ENCODE measurements at places on chromosomes 13 and 19.

- no peaks in the 10 kb centered on the region for H3K36me3 ChIP-seq
- peak overlapping the region; percentile 37 for H3K4me3 ChIP-seq
- peaks cover 12% of the 10 kb centered on the region for H3K27me3 ChIP-seq
- H3K4me1 ChIP-seq = peaks cover 15% of the 10 kb centered on the region
These were observed 10.6 kb upstream of the MADCAM1 start for GRCh38 chr19:485583-486236.

- no peak overlapping the region for H3K4me3 ChIP-seq
- H3K4me1 ChIP-seq = peaks cover 7% of the 10 kb centered on the region
- no peak overlapping the region for H3K27ac ChIP-seq
These were observed 9.8 kb downstream of the DDX49 start for GRCh38 chr19:18929311-18929710.

- H3K4me3 ChIP-seq = no peak overlapping the region
- H3K27ac ChIP-seq = no peak overlapping the region
- no peak for DNase-seq
- H3K4me1 ChIP-seq = no peaks in the 10 kb centered on the region
- H3K27me3 ChIP-seq = no peaks in the 10 kb centered on the region
These were observed 121.9 kb downstream of the DLEU7 start for GRCh38 chr13:50721672-50721992.

- H3K4me1 ChIP-seq = peaks cover 45% of the 10 kb centered on the region
- H3K27ac ChIP-seq = peak overlapping the region; percentile 55
- no peaks in the 10 kb centered on the region for H3K27me3 ChIP-seq
These were observed 11.7 kb downstream of the CIC start for GRCh38 chr19:42280815-42281145.

GRCh38 chr13:109789262-109789661, 2.9 kb upstream of the IRS2 start:
- H3K27me3 ChIP-seq = peaks cover 18% of the 10 kb centered on the region
- H3K27ac ChIP-seq = no peak overlapping the region
- no peak overlapping the region for H3K4me3 ChIP-seq
- H3K4me1 ChIP-seq = peaks cover 8% of the 10 kb centered on the region

GRCh38 chr19:999379-999719, 870 bp upstream of the GRIN3B start:
- H3K27me3 ChIP-seq = peaks cover 71% of the 10 kb centered on the region
- H3K27ac ChIP-seq = no peak overlapping the region
- peaks cover 7% of the 10 kb centered on the region for H3K4me1 ChIP-seq
- DNase-seq = no peak
- H3K4me3 ChIP-seq = no peak overlapping the region

- H3K4me3 ChIP-seq = no peak overlapping the region
- H3K27ac ChIP-seq = no peak overlapping the region
- H3K36me3 ChIP-seq = no peaks in the 10 kb centered on the region
- H3K27me3 ChIP-seq = peaks cover 83% of the 10 kb centered on the region
These were observed 16.6 kb upstream of the SHKBP1 start for GRCh38 chr19:40560092-40560507.

DNA sequence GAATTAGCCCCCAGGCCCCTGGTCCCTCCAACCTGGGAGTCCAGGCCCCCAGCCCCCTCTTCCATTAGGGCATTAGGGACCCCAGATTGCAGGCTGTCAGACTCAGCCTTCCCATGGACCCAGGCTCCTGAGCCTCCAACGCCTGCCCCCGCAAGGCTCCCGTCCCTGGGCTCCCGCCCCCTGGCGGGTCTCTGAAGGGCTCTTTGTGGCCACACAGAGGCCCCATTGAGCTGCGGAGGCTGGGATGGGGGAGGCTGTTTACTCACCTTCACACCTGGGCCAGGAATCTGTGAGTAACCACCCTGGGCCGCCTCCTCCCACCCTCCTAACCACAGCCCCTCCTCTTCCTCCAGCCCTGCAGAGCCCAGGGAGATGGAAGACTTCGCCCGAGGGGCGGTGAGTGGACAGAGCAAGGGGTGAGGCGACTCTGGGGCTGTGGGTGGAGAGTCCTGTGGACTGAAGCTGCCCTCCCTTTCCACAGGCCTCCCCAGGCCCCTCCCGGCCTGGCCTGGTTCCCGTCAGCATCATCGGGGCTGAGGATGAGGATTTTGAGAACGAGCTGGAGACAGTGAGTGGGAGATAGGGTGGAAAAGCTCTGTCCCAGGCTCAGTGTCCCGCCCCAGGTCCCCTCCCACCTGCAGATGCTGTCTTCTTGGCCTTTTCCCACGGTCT, 4.9 kb downstream of the ARHGEF1 start:
- H3K4me3 ChIP-seq = no peak overlapping the region
- H3K27me3 ChIP-seq = peaks cover 10% of the 10 kb centered on the region
- H3K36me3 ChIP-seq = no peaks in the 10 kb centered on the region
- DNase-seq = no peak
- no peak overlapping the region for H3K27ac ChIP-seq
- H3K4me1 ChIP-seq = peaks cover 6% of the 10 kb centered on the region

- H3K36me3 ChIP-seq = no peaks in the 10 kb centered on the region
- H3K27ac ChIP-seq = no peak overlapping the region
- DNase-seq = peak; percentile 28
- no peaks in the 10 kb centered on the region for H3K4me1 ChIP-seq
- no peak overlapping the region for H3K4me3 ChIP-seq
These were observed 13.8 kb upstream of the CEACAM16 start for GRCh38 chr19:44684892-44685863.

DNA sequence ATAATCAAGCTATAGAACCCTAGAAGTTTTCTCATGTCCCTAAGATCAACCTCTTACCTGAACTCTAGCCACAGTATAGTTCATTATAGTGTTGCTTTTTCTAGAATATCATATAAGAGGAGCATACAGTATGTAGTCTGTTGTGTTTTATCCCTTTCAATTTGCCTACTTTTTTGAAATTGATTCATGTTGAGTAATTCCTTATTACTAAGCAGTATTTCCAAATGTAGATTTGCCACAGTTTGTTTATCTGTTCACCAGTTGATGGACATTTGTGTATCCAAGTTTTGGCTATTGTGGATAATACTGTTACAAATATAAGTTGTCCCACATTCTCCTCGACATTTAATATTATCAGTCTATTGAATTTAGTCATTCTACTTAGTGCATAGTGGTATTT, 138.0 kb downstream of the LMO7 start:
- H3K36me3 ChIP-seq = no peaks in the 10 kb centered on the region
- no peak overlapping the region for H3K27ac ChIP-seq
- H3K4me3 ChIP-seq = no peak overlapping the region
- no peaks in the 10 kb centered on the region for H3K27me3 ChIP-seq

GRCh38 chr19:17841810-17842662, 5.7 kb downstream of the JAK3 start:
- no peak overlapping the region for H3K27ac ChIP-seq
- H3K36me3 ChIP-seq = no peaks in the 10 kb centered on the region

GRCh38 chr19:1861599-1862031, 1.8 kb downstream of the KLF16 start:
- H3K4me3 ChIP-seq = peak overlapping the region; percentile 68
- DNase-seq = no peak
- peaks cover 53% of the 10 kb centered on the region for H3K27me3 ChIP-seq
- peaks cover 51% of the 10 kb centered on the region for H3K4me1 ChIP-seq
- H3K27ac ChIP-seq = no peak overlapping the region

DNA sequence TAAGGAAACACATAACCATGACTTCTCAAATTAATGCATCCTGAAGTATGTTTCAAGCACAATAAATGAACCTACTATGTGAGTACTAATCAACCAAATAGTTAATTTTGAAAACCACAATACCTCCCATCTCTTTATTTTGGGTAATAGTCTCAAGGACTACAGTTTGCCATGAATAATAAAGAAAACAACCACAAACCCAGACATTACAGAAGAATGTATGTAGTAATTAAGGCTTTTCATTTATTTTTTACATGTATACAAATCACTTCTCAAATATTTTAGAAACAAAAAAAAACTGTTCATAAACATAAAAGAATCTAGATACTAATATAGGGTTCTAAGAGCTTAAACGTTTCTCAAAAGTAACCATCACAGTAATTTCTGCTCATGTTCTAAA, 6.8 kb downstream of the KATNAL1 start:
- no peaks in the 10 kb centered on the region for H3K4me1 ChIP-seq
- no peak overlapping the region for H3K27ac ChIP-seq
- H3K4me3 ChIP-seq = no peak overlapping the region
- no peak for DNase-seq

GRCh38 chr13:94598281-94598680, 2.3 kb upstream of the TGDS start:
- no peak overlapping the region for H3K27ac ChIP-seq
- no peak for DNase-seq
- H3K27me3 ChIP-seq = peaks cover 8% of the 10 kb centered on the region
- peaks cover 19% of the 10 kb centered on the region for H3K4me1 ChIP-seq
- peaks cover 4% of the 10 kb centered on the region for H3K36me3 ChIP-seq

DNA sequence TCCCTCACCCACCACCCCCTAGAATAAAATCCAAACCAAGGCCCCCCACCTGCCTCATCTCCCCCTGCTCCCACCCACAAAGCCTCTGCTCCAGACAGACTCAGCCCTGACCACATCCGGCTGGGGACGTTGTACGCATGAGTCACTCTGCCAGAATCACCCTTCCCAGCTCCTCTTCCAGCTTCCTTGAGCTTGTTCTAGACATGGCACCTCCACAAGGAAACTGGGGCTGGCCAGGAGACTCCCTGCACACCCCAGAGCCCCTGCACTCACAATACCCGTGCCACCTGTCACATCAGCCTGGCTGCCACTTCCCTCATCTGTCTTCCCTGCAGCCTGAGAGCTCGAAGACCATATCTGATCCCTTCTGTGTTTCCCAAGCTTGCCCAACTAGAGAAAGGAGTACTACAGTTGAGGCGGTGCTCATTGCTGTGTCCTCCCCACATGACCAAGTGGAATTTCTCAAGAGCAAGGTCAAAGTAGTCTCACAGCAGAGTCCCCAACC, 9.7 kb downstream of the DEDD2 start:
- H3K36me3 ChIP-seq = no peaks in the 10 kb centered on the region
- H3K4me1 ChIP-seq = no peaks in the 10 kb centered on the region
- H3K4me3 ChIP-seq = no peak overlapping the region
- H3K27me3 ChIP-seq = no peaks in the 10 kb centered on the region

GRCh38 chr19:33401683-33402420, 28.3 kb downstream of the CEBPG start:
- H3K27me3 ChIP-seq = no peaks in the 10 kb centered on the region
- no peak for DNase-seq
- peaks cover 4% of the 10 kb centered on the region for H3K4me1 ChIP-seq
- no peak overlapping the region for H3K27ac ChIP-seq
- no peak overlapping the region for H3K4me3 ChIP-seq

DNA sequence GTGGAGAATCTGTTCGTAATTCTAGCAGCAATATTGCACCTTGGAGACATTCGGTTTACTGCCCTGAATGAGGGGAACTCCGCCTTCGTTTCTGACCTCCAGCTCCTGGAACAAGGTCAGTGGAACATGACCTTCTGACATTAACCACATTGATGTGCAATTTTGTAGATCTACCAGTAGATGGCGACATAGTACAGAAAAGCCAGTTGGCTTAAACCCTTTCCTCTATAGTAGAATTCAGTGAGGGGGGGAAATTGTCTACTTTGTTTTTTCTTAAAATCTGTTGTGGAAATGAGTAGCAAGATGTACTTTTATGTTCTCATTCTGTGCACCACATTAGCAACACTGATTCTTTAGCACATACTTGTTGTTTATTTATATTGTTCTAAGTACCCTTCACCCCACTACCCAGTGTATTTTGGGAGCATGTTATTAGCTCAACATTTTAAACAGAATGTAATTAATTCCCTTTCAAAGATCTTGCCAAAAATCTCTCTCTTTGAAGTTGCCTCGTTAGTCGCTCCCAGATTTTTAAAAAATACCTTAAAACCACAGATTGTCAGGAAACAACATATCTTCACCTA, 332.2 kb downstream of the MYO16 start:
- no peak overlapping the region for H3K27ac ChIP-seq
- DNase-seq = peak; percentile 74
- no peaks in the 10 kb centered on the region for H3K27me3 ChIP-seq
- H3K36me3 ChIP-seq = no peaks in the 10 kb centered on the region

DNA sequence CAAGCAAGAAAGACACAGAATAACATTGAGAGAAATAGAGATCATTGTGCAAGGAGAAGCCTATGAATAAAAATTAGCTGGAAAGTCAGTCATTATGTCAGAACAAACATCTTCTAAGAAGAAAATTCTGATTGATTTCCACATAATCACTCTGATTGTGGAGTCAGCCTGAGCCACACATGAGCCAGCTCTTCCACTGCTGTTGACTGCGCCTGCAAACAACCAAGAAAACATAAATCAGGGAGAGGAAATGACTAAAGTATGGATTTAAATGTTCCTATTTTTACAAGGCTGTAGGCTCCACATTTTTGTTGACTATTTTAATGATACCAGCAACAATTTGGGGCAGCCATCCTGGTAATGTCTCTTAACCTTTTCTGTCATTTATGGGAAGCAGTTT, 962.3 kb downstream of the EFNB2 start:
- no peak overlapping the region for H3K27ac ChIP-seq
- H3K4me3 ChIP-seq = no peak overlapping the region
- no peaks in the 10 kb centered on the region for H3K27me3 ChIP-seq

DNA sequence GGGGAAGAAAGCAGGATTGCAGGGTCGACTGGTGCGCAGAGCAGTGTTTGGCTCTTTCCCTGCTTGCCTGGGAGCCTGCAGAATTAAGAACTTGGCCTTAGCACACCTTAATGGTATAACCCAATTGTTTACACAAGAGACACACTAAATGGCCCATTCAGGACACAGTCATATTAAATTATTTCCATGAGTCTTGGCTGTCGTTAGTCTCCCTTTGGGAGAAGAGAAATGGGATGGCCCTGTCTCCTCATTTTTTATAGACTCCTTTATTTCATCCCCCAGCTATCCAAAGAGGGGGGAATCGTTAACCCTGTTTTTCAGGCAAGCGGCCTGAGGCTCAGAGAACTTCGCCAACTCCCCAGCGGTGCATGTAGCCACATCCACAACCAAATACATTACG, 282.5 kb downstream of the SUCLA2 start:
- no peaks in the 10 kb centered on the region for H3K36me3 ChIP-seq
- H3K4me3 ChIP-seq = no peak overlapping the region
- no peaks in the 10 kb centered on the region for H3K4me1 ChIP-seq
- no peaks in the 10 kb centered on the region for H3K27me3 ChIP-seq
- no peak overlapping the region for H3K27ac ChIP-seq
- no peak for DNase-seq

- DNase-seq = no peak
- no peak overlapping the region for H3K27ac ChIP-seq
- H3K4me3 ChIP-seq = no peak overlapping the region
- H3K4me1 ChIP-seq = no peaks in the 10 kb centered on the region
These were observed 201.5 kb upstream of the CSNK1A1L start for GRCh38 chr13:37306778-37307544.

GRCh38 chr19:16897856-16898161, 9.0 kb downstream of the F2RL3 start:
- peak overlapping the region; percentile 67 for H3K4me3 ChIP-seq
- H3K27ac ChIP-seq = no peak overlapping the region
- no peaks in the 10 kb centered on the region for H3K4me1 ChIP-seq
- H3K27me3 ChIP-seq = peaks cover 33% of the 10 kb centered on the region
- no peaks in the 10 kb centered on the region for H3K36me3 ChIP-seq

DNA sequence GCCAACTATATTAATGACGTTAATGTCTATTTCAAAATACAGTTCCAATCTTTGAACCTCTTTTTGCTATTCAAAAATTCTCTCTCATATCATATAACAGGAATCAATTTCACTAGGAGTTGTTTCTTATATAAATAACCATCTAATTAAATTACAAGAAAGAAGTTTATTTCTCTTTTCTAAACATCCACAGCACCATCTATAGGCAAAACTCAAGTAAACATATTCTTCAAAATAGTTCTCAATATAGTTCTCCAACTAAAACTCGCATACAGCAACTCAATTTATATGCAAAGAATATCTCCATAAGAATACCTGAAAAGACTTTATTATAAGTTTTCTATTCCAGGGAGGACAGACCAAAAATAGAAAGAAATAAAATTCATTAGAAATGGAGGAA, 65.6 kb downstream of the RBM26 start:
- no peak overlapping the region for H3K4me3 ChIP-seq
- no peaks in the 10 kb centered on the region for H3K4me1 ChIP-seq
- H3K36me3 ChIP-seq = peaks cover 51% of the 10 kb centered on the region
- H3K27me3 ChIP-seq = no peaks in the 10 kb centered on the region
